ENCODE measurements at places on chromosomes 12 and 14.

DNA sequence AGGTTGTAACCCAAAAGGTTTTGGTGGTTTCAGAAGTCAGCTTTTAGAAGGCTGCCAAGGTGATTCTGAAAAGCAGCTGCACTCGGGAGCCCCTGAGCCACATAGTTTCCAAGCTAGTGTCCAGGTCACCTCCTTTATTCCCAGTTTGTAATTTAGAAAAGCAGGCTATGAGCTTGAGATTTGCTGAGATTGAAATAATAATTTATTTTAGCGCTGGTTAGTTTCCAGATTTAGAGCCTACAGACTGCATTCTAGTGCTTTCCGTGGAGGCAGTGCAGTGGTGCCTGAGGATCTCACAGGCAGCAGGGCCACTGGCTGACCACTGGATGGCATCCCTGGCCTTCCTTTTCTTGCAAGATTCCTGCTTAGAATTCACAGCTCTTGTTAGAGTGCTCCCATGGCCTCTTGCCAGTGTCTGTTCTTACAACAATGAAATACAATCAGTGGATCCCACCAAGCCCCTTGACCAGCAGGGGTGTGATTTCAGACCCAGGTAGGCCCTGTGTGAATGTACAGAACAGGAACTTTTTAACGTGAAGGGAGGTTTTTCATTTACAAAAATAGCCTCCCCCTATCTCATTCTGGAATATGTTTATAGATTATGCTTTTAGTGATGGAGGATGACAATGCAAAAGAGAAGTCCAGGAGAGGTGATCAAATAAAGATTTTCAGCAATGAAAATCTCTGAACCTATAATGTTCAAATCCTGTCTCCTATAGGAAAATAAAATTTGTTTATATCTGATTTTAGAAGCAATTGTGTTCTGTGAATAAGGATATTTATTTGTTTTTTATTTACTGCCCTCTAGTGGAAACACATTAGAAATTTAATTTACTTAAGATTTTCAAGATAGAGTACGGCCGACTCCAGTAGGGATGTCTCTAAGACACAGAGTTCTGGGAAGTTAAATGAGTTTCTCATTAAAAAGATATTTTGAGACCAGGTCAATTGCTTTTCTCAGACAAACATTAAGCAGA, 362.1 kb upstream of the STXBP6 start:
- peak; percentile 17 for DNase-seq

DNA sequence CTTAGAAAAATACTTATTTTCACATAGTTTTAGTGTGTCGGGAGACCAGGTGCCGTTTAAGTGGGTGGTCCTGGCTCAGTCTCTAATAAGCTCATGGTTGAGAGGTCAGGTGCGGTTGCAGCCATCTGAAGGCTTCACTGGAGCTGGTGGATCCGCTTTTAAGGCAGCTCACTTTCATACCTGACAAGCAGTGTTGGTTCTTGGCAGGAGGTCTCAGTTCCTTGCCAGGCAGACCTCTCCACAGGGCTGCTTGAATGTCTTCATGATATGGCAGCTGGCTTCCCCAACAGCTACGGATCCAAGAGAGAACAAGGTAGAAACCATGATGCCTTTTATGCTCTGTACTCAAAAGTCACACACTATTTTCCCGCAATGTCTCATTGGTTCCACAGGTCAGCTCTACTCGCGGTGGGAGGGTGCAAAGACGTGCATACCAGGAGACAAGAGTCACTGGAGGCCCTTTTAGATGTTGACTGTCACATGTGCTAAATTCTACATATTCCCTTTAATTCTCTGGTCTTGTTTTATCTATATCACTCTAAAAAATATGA, 8.0 kb upstream of the ZDHHC17 start:
- no peak for DNase-seq

DNA sequence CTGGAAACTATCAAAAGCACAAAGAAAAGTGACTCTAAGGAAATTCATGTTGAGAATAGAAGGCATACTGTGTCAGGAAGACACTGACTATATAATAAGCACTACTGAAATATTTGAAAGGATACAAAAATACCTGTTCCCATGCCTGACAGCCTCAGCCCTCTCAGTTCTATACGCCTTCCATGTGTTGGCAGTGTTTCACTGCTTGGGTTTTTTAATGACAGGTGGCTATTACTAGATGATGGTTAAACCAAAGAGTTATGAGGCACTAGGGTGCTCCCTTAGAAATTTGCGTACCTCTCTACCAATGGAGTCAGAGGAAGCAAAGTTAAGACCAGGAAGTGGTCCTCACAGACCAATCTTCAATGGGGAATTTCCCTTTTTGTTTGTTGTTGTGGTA, 25.6 kb upstream of the SLC5A8 start:
- no peak for DNase-seq

- no peak for DNase-seq
Measured at GRCh38 chr12:105245291-105245690, 9.3 kb upstream of the APPL2 start.

GRCh38 chr14:100048786-100049185, 16.4 kb upstream of the EVL start:
- DNase-seq: no peak

DNA sequence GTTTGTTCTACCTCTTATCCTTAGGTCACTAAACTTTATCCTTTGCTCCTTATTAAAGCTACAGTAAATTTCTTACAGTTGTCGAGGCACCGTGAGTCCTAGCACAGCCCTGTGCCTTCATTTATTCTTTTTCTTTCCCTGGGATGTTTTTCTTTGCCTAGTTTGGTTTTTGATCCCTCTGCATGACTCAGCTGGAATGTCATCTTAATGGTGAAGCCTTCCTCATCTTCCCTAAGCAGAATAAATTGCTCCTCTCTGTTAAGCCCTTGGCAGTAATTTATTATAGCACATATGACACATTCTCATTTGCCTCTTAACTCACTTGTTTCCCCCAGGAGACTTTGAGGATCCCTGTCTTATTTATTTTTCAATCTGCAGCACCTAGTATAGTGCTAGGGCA, 16.6 kb downstream of the ACTR10 start:
- no peak for DNase-seq

GRCh38 chr12:123839826-123840225, 77.7 kb downstream of the DNAH10 start:
- DNase-seq: no peak
